ENCODE measurements at places on chromosomes 4 and X.

GRCh38 chrX:80879143-80879542 is 69.5 kb upstream of the BRWD3 start:
- no peak for DNase-seq

- DNase-seq: no peak
Measured at GRCh38 chrX:134661295-134661694, 3.0 kb upstream of the PLAC1 start.

- no peak for DNase-seq
Measured at GRCh38 chrX:154376774-154377173, 2.3 kb upstream of the EMD start.

DNA sequence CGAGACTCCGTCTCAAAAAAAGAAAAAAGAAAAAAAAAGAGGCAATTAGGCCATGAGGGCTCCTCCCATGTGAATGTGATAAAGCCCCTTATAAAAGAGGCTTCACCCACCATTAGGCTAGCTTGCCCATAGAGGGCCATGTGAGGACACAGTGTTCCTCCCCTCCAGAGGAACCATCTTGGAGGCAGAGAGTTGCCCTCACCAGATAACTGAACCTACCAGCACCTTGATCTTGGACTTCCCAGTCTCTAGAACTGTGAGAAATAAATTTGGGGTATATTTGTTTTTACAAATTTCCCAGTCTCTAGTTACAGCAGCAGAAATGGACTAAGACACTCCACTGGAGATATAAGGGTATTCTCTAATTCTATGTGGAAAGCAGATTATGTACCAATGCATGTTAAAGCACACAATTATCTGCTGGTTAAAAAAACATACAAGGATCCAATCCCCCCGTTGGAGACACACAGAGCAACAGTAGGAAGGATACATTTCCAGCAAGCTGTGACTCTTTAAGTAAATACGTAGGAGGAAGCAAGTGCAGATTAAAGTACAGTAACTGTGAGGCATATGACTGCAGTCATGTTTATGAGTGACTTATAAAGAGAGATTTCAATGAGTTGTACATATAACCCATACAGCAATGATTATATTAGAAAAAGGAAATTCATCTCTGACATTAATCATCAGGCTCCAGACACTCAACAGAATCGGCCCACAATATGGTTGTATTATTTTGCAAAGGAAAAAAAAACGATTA is 21.4 kb downstream of the SH3RF1 start:
- DNase-seq: no peak

- no peak for DNase-seq
Measured at GRCh38 chrX:2645563-2645962, 45.5 kb upstream of the CD99 start.
